ENCODE measurements at places on chromosomes 7 and 10.

- no peak for DNase-seq
These were observed 136.9 kb upstream of the CDK6 start for GRCh38 chr7:92973293-92973731.

DNA sequence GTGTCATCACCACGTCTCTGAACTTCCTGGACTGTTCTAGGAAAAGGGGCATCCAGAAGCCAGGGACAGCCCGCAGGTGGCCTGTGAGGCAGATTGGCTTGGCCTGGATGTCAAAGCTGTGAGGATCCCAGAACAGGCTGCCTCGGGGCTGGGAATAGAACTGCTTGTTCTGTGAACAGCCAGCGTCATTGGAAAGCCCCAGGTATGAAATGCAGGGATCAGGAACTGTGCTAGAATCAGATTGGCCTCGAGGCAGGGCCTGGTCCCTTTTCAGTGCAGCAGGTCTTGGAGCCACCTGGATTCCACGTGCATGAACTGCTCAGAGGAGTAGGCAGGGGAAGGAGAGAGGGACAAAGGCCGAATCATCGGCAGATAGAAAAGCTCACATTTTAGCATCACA, 44.6 kb downstream of the FAM20C start:
- DNase-seq = no peak

DNA sequence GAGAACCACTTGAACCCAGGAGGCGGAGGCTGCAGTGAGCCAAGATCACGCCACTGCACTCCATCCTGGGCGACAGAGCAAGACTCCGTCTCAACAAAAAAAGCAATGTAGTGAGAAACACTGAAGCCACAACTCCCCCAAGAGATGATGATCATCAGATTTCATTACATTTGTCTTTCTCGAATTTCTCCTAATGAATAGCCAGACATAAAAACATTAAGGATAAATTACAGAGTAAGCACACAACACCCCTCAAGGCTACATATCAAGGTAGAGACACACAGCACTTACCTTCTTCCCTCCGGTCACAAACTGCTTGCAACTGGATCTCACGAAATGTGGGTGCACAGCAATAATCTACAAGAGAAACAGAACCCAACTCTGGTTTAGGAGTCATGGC, 91.5 kb downstream of the VPS41 start:
- DNase-seq = no peak

- DNase-seq = no peak
These were observed 45.9 kb upstream of the ZNF479 start for GRCh38 chr7:57177856-57178767.

DNA sequence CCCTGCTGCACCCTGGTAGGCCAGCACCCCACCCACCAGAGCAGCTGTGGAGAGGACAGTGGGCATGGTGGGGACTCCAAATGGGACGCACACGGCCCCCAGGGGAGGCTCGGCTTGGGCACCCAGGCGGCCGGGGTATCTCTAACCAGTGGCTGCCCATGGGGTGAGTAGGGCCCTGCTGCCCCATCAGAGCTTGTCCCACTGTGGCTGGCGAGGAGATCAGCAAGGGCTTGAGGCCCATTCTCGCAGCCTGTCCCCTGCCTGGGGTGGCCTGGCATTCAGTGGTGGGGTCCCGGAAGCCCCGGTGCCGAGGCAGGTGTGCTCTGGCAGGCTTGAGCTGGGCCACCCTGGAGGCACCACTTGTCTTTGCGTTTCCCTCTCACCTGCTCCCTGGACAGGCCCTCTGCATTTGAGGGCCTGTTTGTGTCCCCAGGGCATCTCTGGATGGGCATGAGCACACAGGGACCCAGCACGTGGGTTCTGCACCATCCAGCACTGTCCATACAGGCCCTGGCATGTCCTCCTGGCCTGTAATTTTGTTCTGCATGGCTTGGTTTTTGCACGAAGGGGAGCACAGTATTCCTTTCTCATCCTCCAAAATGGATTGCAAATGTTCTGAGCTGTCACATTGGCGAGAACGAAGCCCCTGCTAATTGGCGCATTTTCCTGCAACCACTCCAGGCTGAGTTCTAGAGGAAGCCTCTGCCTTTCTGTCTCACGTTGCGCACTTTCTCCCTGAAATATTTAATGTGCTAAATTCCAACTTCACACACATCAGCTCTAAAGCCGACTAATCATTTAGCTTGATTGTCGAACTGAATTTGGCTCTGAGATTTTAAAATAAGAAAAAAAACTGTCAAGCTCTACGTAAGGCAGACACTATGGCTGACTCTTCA, 27.2 kb downstream of the PWWP2B start:
- no peak for DNase-seq

DNA sequence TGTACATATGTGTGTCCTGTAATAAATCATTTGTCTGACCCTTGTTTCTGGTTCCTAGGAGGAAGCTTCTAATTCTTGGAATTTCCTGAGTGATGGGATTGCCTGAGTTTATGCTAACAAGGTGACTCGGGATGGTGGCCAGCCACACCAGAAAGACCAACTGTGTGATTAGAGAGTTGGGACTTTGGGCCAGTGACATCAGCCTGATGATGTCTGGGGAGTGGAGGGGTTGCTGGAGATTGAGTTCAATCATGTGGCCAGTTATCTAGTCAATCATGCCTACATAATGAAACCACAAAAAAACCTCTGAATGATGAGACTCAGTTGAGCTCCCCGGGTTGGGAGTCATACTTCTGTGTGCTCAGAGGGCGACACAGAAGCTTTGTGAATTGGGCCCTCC, 23.5 kb upstream of the CARD11 start:
- no peak for DNase-seq

DNA sequence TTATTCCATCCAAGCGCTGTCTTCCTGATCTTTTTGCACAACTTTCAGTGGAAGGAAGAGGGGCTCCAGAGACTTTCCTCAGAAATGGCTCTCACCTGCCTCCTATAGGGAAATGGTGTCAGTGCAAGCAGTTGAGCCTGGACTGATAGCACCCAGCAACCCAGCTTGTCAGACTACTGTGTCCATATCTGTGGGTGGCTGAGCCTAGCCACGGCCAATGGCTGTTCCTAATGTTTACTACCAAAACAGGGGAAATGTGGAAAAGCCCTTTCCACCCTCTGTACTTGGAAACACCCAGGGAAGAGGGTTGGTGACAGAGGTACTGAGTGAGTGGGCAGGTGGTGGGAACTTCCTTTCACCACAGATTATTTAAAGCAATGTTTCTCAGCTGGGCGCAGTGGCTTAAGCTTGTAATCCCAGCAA, 4.3 kb upstream of the YKT6 start:
- peak; percentile 61 for DNase-seq

DNA sequence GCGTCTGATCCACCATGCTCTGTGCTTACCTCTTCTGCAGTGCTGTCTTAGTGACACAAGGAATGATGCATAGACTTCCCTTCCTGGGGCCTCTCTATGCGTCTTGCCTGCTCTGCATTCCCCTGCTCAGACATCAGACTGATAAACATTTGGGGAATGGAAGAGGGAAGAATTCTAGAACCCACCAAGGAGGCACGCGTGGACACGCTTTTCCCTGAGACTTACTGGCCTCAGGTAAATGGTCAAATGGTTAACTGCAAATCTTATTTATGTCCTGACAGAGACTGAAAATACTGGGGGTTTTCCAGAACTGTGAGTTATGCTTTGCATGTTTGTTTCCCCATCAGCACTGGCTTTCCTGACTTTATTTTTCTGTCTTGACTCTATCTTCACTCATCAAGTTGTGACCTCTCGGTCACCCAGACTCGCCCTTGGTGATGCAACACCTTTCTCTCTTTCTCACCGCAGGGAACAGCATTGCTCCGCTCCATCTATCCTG, 285.9 kb upstream of the FZD8 start:
- no peak for DNase-seq

GRCh38 chr7:158411232-158411950, 176.2 kb downstream of the PTPRN2 start:
- DNase-seq = no peak

- no peak for DNase-seq
These were observed 118.6 kb upstream of the RET start for GRCh38 chr10:42958142-42958868.

GRCh38 chr7:2654059-2654458, 22.3 kb downstream of the TTYH3 start:
- no peak for DNase-seq

DNA sequence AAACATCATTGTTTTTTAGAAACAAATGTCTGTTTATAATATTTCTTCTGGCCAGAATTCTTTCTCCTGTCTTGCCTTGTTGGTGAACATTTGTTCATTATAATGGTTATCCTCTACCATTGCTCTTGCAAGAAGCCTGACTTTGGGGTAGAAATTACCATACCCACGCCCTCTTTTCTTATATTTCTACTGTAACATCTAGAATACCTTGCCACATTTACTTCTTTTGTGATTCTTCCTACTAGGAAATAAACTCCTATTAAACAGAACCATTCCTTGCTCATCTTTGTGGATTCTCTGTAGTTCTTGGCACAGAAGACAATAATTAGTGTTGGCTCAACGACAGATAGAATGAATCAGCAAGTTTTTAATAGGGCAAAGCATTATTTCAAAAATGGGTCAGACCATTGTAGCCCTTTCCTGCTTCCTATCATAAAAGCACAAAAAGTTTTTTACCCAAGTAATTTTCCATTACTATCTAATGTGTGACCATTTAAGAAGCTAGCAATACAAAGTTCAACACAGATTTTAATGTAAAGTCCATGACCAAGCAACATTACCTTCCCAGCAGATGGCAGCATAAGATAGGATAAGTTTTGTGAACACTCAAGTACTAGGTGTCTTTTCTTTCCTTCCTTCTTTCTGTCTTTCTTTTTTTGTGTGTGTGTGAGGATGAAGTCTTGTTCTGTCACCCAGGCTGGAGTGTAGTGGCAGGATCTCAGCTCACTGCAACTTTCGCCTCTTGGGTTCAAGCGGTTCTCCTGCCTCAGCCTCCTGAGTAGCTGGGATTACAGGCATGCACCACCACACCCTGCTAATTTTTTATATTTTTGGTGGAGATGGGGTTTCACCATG, 270.4 kb downstream of the HGF start:
- DNase-seq = peak; percentile 74

DNA sequence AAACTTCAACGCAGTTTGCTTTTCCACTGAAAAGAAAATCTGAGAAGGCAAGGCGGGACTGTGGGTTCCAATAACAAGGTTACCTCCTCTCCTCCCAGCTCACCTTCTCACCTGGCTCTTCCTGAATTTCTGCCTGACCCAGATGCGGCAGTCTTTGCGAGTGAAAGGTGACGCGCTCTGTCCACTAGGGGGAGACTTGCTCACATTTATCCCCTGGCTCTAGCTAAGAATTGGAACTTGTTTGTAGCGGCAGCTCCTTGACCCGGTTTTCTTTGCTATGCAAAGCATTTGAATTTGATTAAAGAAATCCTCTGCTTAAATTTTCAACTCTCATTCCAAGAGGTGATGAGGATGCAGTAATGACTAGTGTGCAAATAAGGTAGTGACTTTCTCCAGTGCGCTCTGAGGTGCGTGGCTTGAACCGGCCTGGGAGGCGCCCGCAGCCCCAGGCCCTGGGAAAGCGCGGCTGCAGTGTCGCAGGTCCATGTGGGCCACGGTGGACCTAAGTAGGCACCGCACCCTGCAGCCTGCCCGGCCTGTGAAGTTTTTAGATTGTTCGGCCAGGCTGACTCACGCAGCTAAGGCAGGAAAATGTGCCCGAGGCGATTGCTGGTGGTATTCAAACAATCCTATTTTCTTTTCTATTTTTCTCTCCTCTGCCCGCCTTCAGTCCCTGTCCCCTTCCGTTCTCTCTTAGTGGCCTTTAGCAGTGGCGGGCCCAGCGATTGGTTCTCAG, 336.9 kb upstream of the NPSR1 start:
- DNase-seq = peak; percentile 19

DNA sequence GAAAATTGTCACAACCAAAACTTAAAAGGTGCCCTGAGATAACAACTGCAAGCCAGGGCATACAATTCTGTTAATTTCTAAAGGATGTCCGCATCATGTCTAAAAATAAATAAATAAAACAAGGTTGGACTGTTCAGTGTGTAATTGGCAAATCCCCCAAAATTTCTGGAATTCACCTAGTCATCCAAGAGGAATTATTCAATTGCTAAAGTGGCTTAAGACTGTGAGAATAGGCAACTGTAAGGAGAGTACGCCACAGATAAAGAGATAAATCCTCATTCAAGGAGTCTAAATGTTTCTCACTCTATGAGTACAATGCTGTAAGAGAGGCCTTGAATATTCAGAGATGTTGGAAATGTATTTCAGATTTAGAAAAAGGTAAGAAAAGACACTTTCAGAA, 37.2 kb downstream of the PIK3AP1 start:
- no peak for DNase-seq

DNA sequence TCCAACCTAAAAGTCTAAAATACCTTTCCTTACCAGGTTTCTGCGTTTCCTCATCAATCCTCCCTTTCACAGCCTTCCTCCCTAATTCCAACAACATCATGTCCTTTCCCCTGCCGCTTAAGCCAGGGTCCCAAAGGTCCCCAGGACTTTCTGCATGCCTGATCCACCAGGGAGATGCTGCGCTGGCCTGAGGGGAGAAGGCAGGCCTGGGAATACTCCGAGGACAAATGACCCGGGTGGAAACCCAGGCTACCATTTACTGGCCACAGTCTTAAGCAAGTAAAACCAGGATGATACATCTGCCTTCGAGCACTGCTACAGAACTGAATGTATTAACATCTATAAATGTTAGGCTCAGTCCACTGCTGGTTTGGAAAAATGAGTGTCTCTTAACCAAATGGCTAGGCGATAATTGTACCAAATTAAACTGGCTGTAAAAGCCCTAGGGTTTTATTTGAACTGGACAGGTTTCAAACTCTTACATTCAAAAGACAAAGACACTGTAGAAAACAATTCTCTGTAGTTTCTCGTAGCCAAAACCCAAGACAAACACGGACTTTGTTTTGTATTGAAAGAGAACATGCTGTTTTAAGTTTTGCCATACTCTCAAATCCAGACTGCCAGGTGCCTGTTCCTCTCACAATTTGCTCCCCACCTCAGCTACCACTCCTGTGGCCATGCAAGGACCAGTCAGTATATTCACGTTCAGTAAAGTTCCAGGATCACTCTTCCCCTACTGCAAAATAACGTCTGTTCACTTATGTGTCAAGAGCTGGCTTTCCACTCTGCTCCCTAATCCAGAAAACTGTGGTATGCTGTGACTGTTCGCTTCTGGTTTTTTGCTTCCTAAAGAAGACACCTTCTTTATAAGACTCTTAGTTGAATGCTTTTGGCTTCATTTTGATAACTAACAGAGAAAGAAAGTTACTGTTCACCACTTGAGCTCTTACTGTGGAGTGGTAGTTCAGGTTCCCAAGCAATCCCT, 145.7 kb downstream of the RNF216 start:
- no peak for DNase-seq

DNA sequence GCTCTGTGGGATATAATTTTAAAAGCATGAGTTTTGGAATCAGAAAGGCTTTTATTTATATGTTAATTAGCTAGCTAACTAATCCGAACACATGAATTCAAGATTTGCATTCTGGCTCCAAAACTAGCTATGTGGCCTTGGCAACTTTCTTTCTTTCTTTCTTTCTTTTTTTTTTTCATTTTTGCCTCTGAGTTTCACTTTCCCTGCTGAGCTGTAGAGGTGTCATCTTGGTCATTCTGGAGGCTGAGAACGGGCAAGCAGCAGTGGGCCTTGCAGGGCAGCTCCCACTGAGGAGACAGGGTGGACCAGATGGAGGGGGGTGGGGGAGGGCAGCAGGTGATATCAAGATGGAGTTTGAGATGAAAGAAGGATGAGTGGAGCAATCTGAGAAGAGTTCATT, 24.8 kb upstream of the SFMBT2 start:
- DNase-seq = no peak
